Stimulated activated CD4-positive, alpha-beta T cell treated with anti-CD3 and anti-CD28 coated beads, Interleukin-15, amount 100 ng/mL, for 24 hours (primary cell): ENCODE measurements at places on chromosomes 5 and 9.

GRCh38 chr5:179292681-179293635 is 52.3 kb downstream of the ADAMTS2 start:
- DNase-seq = no peak

GRCh38 chr5:54930736-54931135 is 54.7 kb downstream of the ESM1 start:
- DNase-seq = peak; percentile 18

- DNase-seq = no peak
Observed at GRCh38 chr9:91117959-91118703, 243.6 kb downstream of the AUH start.

DNA sequence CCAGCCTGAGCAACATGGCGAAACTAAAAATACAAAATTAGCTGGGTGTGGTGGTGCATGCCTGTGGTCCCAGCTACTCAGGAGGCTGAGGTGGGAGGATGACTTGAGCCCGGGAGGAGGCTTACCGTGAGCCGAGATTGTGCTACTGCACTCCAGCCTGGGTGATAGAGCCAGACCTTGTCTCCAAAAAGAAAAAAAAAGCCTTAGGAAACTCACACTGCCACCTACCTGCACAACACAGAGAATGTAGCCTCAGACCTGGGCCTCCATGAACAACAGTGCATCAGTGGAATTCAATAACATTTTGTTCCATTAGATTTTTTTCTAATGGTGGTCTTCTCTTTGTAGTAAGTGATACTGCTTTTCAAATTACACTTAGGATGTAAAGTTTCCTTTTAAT is 63.8 kb upstream of the RARS1 start:
- no peak for DNase-seq

GRCh38 chr5:140338908-140339307 is 7.5 kb downstream of the HBEGF start:
- no peak for DNase-seq

DNA sequence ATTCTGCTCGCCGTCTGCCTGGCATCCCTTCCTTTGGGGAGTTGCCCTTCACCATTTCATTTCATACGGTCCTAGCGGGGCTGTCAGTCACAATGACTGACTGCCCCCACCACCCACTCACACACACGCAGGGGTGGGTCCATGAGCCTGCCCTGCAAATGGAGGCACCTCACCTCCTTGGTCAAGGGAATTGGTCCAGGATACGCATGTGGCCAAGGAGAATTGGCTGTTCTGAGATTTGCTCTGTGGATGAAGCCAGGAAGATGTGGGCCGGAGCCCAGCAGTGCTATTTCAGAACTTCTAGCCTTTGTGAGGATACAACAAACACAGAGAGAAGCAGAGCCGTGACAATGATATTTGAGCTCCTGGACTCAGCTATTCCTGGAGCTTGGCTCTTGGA is 17.0 kb downstream of the C1QTNF2 start:
- DNase-seq = no peak

DNA sequence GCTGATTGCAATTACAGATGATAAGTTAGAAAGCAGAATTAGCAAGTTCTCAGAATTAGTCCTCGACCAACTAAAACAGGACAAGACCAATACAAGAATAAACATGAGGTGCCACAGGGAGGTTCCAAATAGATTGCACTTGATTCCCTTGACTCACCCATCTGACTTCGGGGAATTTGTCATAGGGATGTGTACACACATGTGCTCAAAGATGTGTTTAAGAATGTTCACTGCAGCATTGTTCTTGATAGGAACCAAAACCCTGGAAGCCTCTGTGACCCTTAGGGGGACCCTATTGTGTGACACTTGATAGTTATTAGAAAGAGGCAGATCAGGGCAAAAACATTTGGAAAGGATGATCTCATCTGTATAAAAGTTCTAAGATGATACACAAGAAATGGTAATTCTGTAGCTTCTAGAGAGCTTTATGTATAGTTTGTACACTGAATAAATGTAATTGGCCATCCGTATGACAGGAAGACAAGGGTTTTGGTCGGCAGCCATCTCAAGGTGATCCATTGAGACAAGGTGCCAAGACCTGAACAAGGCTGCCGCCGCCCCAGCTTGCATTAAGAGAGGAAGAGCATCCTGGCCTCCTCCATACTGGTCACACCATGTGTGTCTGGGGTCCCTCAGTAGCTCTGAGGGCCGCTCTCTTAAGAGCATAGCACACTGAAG is 48.2 kb upstream of the GARNL3 start:
- DNase-seq = no peak

DNA sequence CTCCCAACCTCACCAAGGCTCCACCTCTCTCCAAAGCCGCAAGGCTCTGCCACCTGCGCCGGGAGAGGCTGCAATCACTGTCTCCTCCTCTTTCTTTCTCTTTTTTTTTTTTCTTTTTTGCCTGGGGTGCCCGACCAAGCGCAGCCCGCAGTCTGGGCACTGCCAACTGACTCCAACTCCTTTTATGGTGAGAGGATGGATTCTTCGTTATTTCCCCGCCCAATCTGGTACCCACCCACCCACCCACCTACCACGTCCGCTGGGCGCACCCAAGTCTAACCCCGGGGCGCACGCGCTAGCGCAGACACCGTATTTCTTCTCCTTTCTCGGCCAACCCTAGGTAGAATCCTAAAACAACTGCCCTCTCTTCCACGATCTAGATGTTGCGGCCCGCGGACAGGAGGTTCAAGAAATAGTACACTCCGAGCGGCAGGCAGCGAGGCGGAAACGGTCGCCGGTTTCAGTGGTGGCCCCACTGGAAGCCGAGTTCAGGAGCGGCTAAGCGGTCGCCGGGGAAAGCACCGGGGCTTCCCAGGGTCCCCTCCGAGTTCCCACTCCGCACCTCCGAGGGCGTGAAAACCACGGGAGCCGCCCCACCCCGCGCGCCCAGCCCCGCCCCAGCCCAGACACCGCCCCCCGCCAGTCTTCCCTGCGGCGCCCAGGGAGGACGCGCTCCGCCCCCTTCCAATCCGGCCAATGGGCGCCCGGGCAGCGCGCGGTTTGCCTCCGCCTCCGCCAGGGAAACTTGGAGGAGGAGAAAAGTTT is 385 bp upstream of the PTGER4 start:
- peak; percentile 96 for DNase-seq

DNA sequence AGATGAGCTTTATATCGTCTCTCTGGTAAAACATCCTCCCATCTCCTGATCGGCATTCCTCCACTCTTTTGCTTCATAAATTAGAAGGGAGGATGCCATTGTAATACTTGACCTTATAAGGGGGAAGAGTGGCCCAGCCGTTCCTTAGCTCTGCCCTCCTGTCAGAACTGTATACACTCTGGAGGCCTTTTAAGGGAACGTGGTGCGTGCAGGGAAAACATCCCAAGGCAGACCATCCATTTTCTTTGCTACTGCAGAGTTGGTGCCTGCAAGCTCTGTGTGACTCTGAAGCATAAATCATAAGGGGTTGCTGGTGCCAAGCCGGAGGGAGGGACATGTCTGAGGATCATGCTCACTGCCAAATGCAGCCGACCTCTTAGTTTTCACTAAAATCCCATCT is 90.4 kb downstream of the PGM5 start:
- DNase-seq = no peak

DNA sequence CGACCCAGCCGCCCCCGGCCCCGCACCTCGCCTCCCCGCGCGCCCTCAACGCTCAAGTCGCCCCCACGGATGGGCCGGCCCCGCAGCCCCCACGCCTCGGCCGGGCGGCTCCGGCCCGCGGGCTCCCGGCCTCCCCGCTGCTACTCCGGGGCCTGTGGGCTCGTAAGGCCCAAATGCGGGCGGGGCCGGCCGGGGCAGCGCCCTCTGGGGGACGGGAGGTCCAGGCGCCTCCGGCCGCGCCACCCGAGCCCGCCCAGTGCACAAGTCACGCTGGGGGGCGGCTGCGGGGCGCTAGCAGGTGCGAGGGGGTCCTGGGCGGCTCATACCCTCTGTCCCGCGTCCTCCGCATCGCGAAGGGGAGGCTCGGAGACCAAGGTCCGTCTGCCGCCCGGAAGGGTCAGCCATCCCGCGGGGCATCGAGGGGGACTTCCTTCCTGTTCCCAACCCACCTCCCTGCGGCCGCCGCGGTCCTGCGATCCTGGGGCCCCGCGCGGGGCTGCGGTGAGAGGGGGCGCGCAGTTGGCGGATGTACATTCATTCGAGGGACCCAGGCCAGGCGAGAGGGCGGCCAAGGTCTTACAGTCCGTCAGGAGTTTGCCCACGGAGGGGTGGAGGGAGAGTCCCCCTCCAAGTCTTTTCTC is at the start of gene CIZ1:
TSS of gene CIZ1 (minus strand) at position 167 of the 641 bp plus-strand sequence. CDS start 715 bp downstream, outside the sequence.
- DNase-seq = peak; percentile 82

- DNase-seq = no peak
Observed at GRCh38 chr5:71860048-71860447, 141.0 kb downstream of the CARTPT start.

- peak; percentile 59 for DNase-seq
Observed at GRCh38 chr9:93958121-93958818, 3.1 kb upstream of the BARX1 start.

DNA sequence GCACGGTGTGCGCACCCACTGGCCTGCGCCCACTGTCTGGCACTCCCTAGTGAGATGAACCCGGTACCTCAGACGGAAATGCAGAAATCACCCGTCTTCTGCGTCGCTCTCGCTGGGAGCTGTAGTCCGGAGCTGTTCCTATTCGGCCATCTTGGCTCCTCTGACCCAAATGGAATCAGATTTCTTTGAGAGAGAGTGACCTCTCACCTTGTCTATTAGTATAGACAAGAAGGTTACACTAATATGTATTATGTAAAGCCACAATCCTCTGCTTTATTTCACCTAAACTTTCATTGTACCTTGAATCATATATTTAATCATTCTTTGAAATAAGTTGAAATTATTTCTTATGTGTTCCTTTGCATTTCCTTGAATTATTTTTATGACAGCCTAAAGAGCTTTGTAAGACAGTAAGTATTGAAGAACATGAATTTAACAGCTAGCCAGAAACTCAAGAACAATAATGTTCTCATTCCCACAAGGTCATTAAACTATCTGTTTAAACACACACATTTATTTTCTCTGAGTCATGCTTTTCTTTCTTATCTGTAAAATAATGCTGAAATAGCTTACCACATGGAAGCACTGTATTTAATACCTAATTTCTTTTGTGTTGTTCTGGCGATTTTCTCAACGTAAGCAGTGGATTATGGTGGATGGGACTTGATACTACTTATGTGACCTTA is 91.8 kb upstream of the DMRTA1 start:
- no peak for DNase-seq

- DNase-seq = no peak
Observed at GRCh38 chr9:136720898-136721338, 8.5 kb downstream of the DIPK1B start.

GRCh38 chr5:77356740-77357139 is 135.4 kb downstream of the WDR41 start:
- peak; percentile 61 for DNase-seq

- DNase-seq = no peak
Observed at GRCh38 chr5:115888027-115888426, 46.3 kb downstream of the AP3S1 start.

GRCh38 chr5:56155992-56156584 is 77.0 kb downstream of the ANKRD55 start:
- DNase-seq = no peak

- no peak for DNase-seq
Observed at GRCh38 chr5:10585518-10585915, 21.6 kb downstream of the ANKRD33B start.

GRCh38 chr9:12696931-12697622 is 3.9 kb downstream of the TYRP1 start:
- no peak for DNase-seq

- no peak for DNase-seq
Observed at GRCh38 chr5:128630121-128630520, 92.1 kb upstream of the FBN2 start.

DNA sequence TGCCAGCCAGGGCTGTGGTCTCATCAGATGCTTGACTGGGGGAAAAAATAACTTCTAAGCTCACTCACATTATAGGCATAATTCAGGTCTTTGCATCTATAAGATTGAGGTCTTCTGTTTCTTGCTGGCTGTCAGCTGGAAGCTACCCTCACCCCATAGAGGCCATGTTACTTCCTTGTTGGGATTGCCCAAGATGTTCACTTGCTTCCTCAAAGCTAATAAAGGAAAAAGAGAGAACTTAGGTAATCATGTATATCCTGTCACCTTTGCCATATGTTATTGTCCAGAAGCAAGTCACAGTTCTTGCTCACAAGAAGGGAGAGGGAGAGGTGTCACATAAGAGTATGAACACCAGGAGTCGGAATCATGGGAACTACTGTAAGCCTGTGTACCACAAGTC is 38.7 kb upstream of the ANKRD34B start:
- DNase-seq = no peak

DNA sequence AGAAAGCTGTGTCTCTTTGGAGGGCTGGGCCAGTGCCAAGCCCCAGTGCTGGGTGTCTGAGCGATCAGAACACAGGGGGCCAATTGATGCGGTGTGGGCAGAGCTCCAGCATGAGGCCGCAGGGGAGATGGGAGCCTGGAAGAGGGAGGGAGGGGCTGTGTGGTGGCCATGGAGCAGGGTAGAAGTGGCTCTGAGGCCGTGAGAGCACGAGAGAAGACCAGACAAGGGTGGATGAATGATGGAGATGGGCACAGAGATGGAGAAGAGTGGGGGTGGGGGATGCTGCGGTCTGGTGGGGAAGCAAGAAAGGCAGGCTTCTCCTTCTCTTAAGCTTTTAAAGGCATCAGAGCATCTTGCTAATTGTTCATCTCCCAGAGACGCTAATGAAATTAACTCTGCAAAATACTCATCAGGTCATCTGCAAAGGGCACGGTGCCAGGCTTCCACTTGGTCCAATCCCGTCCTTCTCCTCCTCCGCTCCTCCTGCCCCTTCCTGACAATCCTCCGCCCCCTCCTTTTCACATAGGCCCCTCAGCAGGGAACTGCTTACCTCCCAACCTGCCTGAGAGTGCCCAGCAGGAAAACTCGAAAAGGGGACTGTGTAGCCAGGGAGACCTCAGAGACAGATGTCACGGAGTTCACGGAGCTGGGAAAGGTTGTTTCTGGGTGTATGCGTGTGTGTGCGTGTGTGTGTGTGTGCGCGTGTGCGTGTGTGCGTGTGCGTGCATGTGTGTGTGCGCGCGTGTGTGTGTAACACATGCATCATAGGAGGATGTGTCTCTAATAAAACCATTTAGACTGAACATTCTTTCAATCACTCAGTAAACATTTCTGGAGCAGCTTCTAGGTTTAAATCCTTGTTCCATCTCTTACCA is 7.1 kb upstream of the UNC5A start:
- DNase-seq = no peak
